Transverse colon (tissue), 4 donors: ENCODE measurements at places on chromosomes 1 and 21.

GRCh38 chr1:53459321-53460175 is at the start of gene DMRTB1:
TSS of gene DMRTB1 (plus strand) at chr1:53459399. CDS start at chr1:53459454, 55 bp downstream.
- DNase-seq: no peak

- peak; percentile 61 for DNase-seq
These were observed 136.6 kb upstream of the CD34 start for GRCh38 chr1:208047476-208047934.

- DNase-seq: peak; percentile 49
These were observed 271.6 kb upstream of the SGIP1 start for GRCh38 chr1:66262208-66262963.

DNA sequence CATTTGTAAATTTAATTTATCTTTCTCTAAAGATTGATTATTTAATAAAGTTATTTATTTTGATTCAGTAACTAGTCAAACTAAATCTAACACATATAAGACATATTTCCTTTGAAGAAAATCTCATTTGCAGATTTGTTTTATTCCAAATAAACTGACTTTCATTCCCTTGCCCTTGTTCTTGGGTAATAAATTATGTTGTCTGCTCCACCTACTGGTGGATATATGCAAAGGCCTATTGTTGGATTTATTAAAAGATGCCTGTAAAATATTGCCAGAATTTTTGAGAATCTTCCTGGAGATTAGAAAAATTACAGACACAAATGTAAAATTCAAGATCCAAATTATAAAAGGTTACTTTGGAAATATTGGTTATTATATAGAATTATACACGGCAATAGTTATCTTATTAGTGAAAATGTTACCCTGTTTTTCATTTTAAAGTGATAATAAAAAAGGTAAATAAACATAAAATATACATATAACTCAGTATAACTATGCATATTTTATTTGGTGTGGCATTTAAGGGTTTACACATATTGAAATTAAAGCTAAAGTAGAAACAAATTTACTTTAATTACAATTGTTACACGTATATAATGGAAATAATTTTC is 116.1 kb downstream of the SPATA17 start:
- no peak for DNase-seq

DNA sequence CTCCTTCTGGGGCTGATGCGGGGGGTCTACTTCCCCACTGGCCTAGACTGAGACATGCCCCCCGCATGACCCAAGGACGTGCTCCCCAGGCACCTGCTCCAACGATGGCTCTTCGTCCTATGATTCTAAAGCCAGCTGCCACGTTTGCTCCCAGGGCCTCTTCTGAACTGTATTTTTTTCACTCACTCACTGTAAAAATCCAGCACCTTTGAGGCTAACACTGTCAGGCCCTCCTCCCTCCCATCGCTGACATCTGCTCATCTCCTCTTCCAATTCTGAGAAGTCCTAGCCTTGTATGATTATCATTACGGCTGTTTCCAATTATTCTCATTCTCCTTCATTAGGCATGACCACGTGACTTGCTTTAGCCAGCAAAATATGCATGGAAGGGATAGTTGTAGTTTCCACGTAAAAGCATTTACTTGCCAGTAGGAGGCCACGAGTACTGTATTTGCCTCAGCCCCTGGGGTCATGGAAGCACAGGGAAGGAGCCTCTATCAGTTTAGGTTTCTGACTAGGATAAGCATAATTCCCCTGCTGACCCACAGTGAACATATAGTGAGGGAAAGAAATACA is 19.1 kb upstream of the EDN2 start:
- no peak for DNase-seq

GRCh38 chr1:81780705-81781454 is 19.9 kb upstream of the ADGRL2 start:
- no peak for DNase-seq

GRCh38 chr21:17797967-17798366 is 21.2 kb downstream of the C21orf91 start:
- DNase-seq: no peak

DNA sequence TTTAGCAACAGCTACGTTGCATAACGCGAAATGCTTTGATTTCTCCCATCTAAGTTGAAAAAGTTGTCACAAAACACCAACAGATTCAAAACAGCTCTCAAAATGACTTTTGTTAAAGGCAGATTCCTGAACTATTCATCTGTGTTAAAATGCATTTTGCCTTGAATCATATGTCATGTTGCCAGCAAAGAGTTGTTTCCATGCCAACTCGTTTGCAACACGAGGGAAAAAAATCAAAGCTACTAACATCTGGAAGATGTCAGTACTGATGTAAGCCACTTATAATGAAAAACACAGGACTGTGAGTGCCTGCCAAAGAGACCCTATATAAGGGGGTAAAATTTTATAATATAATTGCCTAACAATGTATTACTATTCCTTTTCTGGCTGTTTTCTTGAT is 182.7 kb upstream of the PTBP2 start:
- DNase-seq: peak; percentile 32

DNA sequence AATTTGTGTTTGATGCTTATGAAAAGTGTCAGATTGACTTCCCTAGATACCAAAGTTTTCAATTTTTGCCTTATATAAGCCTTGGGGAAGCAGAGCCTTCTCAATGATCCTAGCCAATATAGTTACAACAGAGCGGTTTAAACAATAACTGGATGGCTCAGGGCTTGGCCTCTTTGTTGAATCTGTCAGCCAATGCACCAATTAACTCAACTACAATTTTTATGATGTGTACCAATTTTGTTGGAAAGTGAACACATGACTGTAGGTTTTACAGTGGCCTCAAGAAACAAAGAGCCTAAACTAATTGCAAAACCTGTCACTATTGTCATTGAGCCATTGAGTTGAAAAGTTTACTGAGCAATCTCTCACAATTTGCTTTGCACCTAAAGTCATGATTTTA is 71.6 kb upstream of the RGS18 start:
- no peak for DNase-seq

- DNase-seq: no peak
These were observed 2.2 kb downstream of the S100A13 start for GRCh38 chr1:153624965-153625611.

DNA sequence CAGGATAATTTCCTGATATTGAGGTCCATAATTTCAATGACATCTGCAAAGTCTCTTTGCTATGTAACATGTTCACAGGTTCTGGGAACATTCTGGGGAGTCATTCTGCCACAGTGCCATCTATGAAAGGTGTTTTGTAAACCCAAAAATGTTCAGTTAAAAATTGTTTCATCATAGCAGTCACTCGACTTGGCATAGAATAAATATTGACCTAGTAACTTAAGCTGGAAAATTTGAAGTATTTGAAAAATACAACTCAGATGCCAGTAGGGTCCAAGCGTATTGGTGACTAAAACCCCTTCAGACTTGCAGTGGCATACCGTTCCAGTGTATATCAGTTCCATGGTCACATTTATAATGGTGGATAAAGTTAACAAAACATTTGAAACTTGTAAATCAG is 6.8 kb downstream of the DESI2 start:
- DNase-seq: no peak

DNA sequence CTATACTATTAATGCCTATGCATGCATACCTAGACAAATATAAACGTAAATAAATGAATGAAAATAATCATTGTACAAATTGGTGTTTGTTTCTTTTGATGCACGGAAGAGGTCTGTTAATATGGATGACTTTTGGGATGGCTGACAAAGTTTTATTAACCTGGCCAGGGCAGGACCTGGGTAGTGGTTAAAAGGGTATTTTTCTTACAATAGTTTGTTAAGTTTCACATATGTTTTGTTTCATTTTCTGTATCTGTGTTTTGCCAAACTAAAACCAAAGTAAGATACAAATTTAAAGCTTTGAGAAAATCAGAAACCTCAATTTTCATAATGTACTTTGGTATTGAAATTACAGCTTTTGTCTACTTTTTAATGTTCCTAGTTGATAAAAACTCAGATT is 222.7 kb upstream of the OLFM3 start:
- DNase-seq: no peak

DNA sequence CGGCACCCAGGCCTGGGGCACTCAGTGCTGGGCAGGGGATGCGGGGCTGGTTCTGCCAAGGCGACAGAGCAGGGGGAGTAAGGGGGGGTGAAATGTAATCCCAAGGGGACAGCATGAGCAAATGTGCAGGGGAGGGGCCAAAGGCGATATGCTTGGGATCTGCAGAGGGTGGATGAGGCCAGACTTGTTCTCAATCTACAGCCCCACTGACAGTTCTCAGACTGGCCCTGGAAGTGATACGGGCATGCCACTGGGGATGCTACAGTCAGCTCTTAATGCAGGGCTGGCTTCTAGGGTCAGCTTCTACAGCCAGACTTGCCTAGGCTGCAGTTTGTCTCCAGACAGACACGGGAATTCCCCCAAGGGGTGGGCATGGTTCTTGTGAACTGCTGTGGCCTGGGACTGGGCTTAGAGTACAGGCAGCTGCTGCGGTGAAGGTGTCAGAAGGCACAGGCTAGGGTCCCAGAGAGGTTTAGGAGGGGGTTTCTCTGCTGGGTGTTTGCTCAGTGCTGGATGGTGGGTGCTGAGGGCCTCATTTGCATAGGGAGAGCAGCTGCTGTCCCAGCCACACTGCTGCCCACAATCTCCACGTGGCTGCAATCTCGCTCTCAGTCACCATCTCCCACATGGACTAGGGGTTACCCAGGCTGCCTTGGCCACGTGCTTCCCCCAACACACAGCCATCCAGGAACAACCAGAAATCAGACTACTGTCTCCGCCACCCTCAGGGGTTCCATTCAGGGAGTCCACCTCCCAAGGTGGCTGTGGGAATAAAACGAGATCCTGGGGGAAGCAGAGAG is 190.1 kb downstream of the HIVEP3 start:
- peak; percentile 55 for DNase-seq
